ENCODE measurements at places on chromosomes 16 and 17.

- DNase-seq: no peak
Observed at GRCh38 chr16:12941896-12942295, 40.5 kb downstream of the SHISA9 start.

- no peak for DNase-seq
Observed at GRCh38 chr17:19411631-19412030, 599 bp downstream of the RNF112 start.

GRCh38 chr16:2003827-2004641 is 5.6 kb downstream of the ZNF598 start:
- no peak for DNase-seq

- DNase-seq: no peak
Observed at GRCh38 chr17:32493976-32494513, 7.3 kb downstream of the CDK5R1 start.

GRCh38 chr17:4594931-4595684 is 10.8 kb downstream of the SMTNL2 start:
- no peak for DNase-seq

GRCh38 chr16:13507530-13507929 is 412.4 kb upstream of the ERCC4 start:
- no peak for DNase-seq

DNA sequence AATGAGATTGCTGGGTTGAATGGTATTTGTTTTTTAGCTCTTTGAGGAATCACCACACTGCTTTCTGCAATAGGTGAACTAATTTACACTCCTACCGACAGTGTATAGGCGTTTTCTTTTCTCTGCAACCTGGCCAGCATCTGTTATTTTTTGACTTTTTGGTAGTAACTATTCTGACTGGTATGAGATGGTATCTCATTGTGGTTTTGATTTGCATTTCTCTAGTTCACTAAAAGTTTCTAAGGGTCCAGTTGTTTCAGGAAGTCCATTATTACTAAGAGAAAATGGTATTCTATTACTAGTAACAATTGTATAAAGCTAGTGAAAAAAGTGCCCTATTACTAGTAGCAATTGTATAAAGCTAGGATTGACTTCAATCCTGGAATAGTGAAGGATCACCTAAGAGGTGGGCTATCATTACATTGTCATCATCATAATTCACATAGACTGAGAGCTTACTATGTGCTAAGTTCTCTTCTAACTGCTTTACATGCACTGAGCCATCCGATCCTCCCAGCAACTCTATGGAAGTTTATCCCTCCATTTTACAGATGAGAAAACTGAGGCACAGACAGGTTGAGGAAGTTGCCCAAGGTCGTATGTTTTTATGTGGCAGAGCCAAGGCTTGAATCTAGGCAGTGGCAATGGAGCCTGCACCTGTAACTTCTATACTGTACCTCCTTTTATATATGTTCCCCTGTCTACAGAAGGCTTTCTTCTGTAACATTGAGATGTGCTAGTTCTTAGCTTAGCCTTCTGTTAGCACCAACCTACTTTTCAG is 13.4 kb upstream of the SMIM36 start:
- DNase-seq: no peak

DNA sequence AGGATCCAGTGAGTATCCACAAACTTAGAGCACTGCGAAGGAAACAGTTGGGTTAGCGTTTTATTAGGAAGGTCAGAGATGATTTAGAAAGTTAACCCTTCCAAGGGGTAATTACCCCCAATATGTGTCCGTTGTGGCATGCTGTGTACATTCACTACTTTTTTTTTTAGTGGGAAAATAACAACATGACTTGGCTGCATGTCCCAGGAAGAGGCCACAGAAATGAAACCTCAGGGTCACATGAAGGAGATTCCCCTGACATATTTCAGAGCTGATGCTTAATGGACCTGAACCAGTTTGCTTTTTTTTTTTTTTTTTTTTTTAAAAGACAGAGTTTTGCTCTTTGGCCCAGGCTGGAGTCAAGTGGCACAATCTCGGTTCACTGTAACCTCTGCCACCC is 167.5 kb downstream of the PRKCA start:
- DNase-seq: no peak

DNA sequence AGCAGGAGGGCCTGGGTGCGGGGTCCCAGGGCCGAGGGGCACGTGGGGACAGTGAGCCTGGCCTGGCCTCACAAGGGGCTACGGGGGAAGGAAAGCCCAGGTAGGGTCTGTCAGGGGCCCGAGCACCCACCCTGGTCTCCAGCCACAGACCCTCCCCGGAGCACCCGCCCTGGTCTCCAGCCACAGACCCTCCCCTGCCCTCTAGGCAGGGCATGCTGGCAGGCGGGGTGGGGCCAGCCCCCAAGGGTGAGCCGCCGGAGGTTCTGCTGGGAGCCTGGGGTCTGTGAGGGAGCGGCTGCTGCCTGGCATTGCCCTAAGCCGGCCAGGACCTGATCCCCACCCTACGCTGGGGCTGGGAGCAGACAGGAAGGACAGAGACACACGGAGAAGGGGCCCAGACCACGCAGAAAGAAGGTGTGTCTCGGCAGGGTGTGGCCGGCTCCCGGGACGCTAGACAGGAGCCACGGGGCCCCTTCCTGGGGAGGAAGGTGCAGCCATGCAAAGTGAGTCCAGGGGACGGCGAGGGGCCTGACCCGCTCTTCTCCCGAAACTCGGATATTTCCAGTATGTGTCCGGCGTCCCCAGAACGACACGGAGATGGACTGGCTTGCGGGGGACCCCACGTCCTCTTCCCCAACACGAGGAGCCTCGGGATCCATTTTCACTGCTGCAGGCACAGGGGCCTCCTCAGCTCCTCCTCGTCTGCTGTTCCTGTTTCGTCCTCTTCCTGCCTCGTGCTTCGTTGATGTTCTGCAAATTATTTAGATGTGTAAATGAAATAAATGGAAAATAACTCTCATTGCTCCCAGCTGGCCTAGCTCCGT is 15.5 kb downstream of the UTS2R start:
- no peak for DNase-seq

DNA sequence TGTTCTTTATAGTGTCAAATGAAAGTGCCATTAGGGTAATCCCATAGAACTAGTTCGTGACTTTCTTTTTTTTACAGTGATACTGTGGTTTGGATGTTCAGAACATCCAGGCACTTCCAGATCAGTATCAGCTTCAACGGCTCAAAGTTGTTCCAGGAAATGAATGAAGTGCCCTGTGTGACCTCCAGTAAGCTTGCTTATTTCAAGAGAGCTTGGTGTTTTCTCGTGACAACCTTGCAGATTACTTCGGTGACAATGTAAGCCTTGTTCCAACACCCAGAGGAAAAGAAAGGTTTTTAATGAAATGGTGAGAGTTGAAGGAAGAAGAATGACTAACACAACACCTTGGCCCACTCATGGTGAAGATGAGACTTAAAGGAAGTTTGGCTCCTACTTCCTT is 16.0 kb upstream of the KCNJ16 start:
- no peak for DNase-seq

GRCh38 chr17:74994440-74994839 is 7.0 kb downstream of the CDR2L start:
- DNase-seq: no peak

Measured in coronary artery (tissue), 2 donors.